HCEC 1CT (cell line): ENCODE measurements at places on chromosomes 4 and X.

GRCh38 chr4:76698141-76698540 lies 199.8 kb downstream of the SOWAHB start:
- DNase-seq, result no peak

DNA sequence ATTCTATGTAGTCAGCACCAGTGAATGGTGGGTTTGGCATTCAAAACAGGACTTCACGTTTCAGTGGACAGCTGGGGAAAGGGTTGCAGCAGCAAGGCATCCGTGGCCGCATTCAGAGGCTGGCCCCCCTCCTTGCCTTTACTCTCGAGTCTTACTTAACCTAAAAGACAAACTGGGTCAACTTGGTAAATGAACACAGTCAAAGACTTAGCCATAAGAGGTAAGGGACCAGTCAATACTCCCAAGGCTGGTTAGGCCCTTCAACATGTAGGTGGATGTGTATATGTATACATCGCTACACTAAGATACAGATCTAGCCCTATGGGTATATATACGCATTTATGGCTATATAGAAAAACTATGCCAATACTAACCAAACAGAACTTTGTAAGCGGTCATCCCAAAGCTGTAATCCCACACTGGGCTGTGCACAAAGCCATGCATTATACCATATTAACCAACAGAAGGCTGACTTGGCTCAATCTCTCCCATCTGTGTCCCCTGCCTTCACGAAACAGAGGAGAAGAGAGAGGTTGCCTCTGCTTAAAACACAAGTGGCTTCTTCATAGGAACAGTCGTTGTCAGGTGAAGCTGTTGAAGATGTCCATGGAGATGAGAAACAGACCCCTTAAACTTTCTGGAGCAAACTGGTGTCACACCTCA lies 61.9 kb downstream of the TSC22D3 start:
- DNase-seq, result no peak

DNA sequence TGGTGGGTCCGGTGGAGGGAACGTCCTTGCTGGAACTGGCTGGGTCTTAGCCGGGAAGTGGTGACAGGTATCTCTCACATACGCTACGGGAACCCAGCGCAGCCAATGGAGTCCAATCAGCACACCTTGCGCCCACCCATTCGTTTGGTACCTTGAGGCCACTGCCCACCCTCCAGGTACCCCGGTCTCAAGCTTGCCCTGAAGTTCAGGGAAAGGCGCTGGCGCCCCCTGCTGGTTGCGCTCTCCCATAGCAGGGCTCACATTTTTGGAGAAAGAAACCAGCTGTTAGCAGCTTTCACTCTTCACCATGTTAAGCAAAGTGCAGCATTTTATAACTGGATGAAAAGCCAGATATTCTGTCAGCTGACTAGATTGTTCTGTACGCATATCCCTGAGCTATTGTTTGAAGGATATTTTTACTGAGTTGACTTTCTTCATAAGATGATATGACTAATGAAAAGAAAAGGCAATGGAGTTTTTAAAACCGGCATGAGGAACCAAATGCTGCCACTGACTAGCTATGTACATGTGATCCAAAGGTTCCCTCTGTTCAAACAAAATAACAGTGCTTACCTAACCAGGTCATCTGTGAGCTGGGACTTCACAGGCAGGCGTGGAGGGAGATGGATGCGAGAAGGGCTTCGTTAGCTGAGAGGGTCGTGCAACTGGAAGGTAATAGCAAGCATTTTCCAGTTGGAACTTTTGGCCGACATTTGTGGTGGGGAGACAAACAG lies 43.7 kb downstream of the OTOP1 start:
- DNase-seq, result peak; percentile 1

- DNase-seq, result peak; percentile 12
These were observed 333.3 kb upstream of the DDX53 start for GRCh38 chrX:22666441-22666840.

DNA sequence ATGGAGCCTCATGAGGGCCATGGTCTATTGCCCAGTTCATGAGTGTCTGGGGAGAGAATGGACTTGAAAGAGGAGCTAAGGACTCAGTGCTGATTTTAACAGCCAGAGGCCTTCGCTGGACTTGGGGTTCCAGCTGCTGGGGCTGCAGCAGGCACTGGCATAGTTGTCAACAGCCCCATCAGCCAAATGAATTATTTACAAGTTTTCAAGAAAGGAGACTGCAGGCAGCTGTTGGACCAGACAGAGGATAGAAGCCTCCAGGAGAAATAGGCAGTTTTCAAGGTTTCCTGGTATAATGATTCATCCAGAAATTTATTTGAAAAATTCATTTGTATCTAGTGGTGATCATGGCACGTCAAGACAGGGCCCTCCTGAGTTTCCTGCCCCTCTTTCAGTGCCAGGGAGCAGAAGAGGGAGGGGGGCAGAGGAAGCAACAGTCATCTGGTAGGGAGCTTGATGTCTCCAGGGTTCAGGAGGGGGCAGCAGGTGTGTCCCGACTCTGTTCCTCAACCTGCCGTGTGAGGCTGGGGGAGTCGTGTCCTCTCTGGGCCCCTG lies 63.1 kb upstream of the GPR78 start:
- DNase-seq, result no peak

DNA sequence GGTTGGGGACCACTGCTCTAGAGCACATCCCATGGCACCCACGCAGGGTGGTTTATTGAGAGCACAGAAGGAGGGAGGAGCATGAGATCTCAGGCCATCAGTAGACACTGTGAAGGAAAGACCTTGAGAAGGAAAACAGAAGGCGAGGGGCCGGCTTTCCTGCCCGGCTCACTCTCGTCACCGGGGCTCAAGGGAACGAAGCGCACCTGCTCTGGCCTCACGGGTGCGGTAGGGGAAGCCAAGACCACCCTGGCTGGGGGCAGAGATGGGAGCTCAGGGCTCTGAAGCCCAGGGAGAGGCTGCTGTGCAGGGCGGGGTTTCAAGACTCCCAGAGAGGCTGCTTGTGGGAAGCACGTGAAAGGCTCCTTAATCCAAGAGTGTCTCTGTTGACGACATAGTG lies 105.9 kb downstream of the TNIP2 start:
- DNase-seq, result no peak

GRCh38 chrX:45515262-45516215 lies 314.9 kb upstream of the DIPK2B start:
- DNase-seq, result peak; percentile 94

- no peak for DNase-seq
These were observed 48.1 kb downstream of the PCDH7 start for GRCh38 chr4:30768277-30768676.

- peak; percentile 57 for DNase-seq
These were observed 34.0 kb upstream of the VEGFD start for GRCh38 chrX:15418041-15418706.
